Activated B cell treated with CpG ODN at 0.5 μM for 24 hours (primary cell): ENCODE measurements at places on chromosomes 5 and 9.
A peak's percentile ranks its signal among the peaks of the same experiment; 100 is the strongest.

GRCh38 chr9:93422977-93423616, 28.4 kb upstream of the FAM120A start:
- DNase-seq = no peak

DNA sequence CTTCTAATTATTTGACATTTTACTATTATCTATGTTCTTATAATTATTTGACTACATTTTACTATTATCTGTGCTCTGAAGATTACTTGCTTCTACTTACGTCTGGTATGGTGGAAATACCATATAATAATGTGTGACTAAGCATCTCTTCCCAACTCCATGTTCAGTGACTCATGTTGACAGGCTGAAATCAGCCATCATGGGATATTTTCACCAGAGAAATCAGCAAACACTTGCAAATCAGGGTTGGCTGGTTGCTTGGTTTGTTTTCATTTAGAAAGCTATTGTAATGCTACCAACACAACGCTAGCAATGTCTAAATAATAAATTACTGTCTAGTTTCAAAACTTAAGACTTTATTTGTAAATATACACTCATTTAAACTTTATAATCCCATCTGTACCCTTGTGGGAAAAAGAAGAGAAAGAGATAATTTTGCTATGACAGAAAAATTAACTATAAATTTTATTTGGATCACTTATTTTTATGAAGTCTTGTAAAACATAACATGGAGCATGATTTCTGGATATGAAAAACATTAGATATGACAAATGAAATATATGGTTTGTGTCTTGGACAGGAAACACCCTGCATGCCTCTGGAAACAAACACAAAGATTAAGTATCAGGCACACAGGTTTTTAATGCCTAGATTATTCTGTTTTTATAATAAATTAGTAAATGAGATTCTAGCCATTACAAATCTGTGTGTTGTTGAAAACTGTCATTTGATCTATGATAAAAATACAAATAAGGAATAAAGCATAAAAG, 337.6 kb downstream of the BNC2 start:
- DNase-seq = no peak

- no peak for DNase-seq
These were observed 6.8 kb downstream of the SPOCK1 start for GRCh38 chr5:137492331-137492730.

DNA sequence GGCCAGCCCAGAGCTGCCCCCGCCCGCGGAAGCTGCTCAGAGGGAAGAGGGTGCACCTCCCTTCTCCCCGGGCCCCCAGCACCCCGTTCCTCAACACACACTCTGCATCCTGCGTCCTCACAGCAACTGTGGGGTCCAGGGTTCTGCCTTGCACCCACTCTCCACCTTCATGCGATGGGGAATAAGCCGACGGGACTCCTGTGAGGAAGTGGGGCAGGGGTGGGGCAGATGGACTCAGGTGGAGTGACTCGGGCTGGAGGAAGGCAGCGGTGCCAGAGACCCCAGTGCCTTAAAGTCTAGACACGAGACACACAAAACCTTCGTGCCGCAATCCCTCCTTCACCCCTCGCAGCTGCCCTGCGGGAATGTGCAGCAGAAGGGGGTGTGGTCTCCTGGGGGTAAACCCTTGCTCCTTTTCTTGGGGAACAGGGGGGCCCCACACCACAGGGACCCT, 8.6 kb downstream of the BRD3 start:
- DNase-seq = peak; percentile 11

- DNase-seq = no peak
These were observed 132.0 kb upstream of the RAI14 start for GRCh38 chr5:34524123-34524522.

DNA sequence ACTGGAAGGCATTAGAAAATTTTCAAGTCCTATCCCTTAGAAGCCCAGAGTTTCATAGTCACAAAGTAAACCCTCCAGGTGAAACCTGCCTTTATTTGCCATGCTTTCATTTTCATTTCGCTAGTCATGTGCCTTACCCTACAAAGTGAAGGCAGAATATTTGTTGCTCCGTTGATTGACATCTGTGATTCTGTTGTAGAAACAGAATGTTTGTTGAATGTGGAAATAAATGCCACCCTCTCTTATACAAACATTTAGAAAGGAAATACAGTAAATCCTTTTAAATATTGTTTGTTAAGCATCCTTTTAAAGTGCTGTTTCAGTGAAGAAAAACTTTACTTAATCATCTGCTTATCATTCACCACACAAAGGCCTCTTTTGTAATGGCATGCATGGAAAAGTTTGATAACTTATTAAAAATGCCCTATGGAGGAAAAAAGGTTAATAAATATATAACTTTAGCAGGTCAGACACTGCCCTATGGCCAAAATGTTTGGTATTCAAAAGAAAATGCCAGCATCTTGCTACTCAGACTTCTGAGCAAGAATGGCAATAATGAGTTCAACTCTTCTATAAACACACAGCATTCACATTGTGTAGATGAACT, 34.3 kb upstream of the CAST start:
- DNase-seq = no peak

GRCh38 chr9:34796924-34797323, 87.0 kb upstream of the CCL21 start:
- no peak for DNase-seq
